ENCODE measurements at places on chromosomes 6 and 20.

DNA sequence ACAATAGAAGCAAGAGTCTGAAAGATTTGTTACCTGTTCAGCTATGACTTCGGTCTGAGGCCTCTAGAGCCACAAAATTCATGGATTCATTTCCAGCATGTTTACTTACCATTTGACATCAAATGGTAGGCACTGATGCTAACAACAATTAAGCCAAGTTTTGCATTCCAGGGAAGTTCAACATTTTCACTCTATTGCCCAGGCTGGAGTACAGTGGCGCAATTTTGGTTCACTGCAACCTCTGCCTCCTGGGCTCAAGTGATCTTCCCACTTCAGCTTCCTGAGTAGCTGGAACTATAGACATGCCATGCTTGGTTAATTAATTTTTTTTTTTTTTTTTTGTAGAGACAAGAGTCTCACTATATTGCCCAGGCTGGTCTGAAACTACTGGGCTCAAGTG is 114.1 kb upstream of the SGK1 start:
- DNase-seq, result no peak

DNA sequence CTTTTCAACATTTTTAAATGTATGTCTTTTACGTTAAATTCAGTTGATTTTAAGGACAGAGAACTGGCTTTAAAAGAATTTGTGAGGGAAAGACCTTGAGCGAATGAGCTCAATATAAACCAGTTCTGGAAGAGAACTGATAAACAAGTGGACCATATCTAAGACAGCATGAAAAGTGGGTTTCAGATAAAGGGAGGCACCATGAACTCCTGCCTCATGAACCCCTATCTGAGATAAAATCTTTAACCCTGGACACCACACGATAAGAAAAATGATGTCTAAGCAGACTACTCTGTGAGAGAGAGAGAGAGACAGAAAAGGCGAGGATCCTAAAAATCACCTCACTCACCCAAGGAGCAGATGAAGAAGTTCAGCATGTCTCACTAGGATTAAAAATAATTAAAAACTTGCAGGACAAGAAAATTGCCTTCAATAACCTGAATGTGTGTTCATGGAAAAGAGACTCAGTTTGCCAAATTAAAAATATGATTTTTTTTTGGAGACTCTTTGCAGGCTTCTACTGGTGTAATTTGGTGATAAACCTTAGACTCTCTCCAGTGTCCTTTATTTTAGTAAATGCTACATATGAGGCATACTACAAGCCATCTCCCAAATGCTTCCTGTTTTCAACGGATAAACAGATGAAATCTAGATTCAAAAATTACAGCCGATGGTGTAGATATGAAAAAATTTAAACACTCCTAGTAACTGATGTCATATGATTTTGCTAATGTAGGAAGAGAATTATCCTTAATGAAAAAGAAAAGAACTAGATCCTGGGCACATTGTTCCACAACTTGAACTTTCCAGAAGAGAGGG is 299.5 kb downstream of the ADGB start:
- no peak for DNase-seq

DNA sequence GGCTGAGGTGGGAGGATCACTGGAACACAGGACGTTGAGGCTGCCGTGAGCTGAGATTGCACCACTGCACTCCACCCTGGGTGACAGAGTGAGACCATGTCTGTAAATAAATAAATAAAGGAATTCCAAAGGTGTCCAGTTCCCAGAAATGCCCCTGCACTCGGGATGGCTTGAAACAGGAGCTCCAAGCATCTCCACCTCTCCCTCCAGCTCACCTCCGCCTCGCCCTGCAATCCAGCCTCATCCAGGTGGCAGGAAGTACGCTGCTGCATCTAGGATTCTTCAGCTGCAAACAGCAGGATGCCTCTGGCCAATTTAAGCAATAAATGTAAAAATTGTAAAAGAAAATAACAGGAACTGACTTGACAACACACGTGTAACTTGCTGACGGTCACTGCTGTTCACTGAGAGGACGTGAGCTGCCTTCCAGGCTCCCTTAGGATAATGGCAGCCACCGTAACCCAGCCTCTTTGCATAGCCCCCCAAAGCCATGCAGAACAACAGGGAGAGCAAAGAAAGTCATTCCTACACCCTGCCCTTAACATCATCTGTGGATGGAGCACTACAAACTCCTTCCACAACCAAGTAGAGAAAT is 11.4 kb upstream of the GRM4 start:
- DNase-seq, result peak; percentile 9

DNA sequence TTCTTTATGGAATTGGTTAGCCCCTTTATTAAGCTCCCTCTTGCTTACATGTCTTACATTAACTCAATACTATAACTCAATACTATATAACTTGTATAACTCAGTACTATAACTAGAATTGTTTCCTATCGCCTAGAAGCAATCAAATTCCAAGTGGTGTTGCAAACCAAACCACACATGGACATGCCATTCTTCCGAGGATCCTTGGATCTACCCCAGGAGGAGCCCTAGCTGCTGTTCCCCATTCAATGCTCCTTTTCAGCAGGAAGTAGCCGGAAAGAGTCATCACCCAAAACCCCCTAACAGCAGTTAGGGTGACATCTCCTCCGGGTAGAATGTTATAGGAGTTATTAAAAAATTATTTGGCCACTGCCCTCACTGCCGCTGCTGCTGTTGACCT is 40.5 kb downstream of the PLN start:
- no peak for DNase-seq

DNA sequence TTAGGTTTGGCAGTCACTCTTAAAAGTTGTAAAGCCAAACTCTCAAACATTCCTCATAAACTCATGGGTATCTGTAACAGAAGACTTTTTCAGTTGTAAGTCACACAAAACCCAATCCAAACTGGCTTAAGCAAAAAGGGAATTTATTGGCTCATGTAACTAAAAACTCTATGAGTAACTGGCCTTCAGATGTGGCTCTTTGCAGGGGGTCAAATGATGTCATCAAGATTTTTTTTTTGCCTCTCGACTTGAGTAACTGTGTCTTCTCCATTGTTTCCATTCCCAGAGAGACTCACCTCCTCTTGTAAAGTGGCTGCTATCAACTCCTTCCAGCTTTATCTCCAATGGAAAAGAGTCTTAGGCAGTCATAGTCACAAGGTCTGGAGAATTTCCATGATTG is 645.0 kb downstream of the DHX35 start:
- DNase-seq, result no peak

- DNase-seq, result peak; percentile 40
Observed at GRCh38 chr20:63931735-63932134, 24.5 kb downstream of the UCKL1 start.

DNA sequence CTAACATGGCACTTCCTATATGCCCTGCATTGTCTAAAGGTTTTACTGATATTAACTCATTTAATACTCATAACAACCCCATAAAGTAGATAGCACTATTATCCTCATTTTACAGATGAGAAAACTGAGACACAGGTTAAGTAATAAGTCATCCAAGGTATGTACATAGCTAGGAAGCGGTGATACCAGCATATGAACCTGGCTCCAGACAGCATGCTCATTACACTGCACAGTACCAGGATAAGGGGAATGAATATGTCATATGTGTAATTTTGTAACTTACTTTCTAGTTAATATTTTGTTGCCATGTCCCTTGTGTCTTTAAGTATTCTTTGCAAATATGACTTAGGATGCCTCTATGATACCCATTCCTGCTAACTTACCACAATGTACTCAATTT is 53.2 kb upstream of the PBOV1 start:
- DNase-seq, result no peak

GRCh38 chr6:93337014-93337413 is 82.3 kb downstream of the EPHA7 start:
- no peak for DNase-seq

DNA sequence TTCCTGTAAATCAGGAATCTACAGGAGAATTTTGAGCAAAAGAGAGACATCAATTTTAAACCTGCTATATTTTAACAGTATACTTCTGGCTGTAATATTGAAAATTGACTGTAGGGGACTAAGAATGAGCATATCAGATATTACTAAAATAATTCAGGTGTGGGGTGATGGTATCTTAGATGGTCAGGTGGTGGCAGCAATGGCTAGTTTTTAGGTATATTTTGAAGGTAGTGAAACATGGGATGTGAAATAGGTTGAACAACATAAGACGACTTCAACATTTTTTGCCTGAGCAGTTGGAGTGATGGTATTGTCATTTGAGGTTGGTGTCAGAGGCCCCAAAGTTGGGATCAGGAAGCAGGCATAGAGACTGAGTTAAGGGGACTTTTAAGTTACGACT is 32.1 kb downstream of the FAM83B start:
- DNase-seq, result no peak

- DNase-seq, result no peak
Observed at GRCh38 chr6:112744827-112745226, 397.7 kb downstream of the RFPL4B start.

DNA sequence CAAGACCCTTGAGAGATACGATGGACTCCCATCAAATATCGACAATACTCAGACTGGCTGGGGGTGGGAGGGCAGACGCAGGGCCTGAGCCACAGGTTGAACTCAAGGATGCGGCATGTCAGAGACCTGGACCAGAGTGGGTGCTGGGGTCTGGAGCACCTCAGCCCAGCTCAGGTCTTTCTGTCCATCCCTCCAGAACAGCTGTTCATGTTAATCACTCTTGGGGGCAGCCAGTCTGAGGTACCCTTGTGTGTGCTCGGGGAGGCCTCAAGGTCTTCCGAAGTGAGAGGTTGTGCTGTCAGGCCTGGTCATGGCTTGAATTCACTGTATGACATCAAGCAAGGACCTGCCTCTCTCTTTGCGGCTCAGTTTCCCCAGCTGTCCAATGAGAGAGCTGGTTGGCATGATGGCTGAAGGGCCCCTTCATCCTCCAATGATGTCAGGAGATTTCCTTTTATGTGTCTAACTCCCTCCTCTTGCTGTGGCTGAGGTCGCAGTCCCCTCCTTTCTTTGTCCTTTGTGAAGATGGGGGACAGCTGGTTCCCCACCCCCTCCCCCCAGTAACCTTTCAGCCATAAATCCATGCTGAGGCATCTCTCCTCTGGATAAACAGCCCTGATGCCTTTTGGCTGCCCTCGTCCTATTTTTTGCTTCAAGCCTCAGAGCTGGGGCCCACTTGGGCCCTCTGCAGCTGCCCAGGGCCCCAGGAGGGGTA is 15.3 kb downstream of the MYH7B start:
- DNase-seq, result no peak

GRCh38 chr6:113754291-113754690 is 102.9 kb upstream of the MARCKS start:
- no peak for DNase-seq

GRCh38 chr6:104579310-104579863 is 280.3 kb downstream of the HACE1 start:
- no peak for DNase-seq

GRCh38 chr6:164344801-164345291 is 930.3 kb downstream of the QKI start:
- peak; percentile 33 for DNase-seq

GRCh38 chr20:46652699-46653098 is 1.4 kb upstream of the SLC13A3 start:
- no peak for DNase-seq
